ENCODE measurements at places on chromosomes 6 and 20.

DNA sequence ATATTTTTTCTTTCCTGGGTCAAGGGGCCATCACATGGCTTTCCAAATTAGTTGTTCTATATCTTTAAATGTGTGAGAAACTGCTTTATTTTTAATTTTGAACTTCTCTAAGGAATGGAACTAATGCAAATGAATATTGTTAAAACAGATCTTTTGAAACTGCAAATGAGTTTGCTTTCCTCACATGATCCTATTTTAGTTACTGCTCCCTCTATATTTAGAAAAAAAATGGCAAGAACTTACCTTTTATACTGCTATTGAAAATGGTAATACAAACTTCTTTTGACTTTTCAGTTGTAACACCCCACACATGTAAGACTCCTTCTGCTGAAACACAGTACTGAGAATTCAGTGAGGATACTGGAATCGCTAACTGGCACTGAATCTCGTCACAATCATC, 15.9 kb downstream of the IFNGR1 start:
- DNase-seq = no peak

DNA sequence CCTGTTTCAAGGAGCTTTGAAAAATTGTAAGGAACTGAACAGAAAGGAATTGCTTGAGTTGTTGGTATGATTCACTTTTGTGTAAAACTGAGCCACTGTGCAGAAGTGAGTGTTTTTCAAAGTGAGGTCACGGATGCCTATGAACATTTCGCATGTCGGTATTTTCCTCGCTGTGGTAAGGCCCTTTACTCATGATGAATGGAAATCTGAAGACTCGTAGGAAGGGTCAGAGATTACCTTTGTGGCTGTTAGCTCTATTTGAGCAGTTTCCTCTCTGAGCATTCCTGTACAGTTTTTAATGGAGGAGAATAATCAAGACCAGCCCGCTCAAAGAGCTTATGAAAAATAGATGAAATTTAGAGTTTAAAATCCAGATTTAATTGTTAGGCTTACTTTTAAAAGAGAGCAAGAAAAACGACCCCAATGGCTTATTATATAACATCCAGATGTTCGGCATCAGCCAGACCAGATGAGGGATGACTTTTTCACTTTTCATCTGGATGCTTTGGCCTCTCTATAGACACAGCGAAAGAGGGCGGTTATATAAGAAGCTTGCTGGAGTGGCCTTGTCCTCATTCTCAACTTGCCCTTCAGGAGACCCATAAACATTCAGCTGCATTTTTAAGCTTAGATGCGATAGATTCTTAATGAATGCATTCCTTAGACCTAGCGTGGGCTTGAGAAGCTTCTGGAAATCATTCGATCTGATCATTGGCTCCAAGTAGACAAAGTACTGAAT, 99.5 kb downstream of the CD83 start:
- DNase-seq = no peak

DNA sequence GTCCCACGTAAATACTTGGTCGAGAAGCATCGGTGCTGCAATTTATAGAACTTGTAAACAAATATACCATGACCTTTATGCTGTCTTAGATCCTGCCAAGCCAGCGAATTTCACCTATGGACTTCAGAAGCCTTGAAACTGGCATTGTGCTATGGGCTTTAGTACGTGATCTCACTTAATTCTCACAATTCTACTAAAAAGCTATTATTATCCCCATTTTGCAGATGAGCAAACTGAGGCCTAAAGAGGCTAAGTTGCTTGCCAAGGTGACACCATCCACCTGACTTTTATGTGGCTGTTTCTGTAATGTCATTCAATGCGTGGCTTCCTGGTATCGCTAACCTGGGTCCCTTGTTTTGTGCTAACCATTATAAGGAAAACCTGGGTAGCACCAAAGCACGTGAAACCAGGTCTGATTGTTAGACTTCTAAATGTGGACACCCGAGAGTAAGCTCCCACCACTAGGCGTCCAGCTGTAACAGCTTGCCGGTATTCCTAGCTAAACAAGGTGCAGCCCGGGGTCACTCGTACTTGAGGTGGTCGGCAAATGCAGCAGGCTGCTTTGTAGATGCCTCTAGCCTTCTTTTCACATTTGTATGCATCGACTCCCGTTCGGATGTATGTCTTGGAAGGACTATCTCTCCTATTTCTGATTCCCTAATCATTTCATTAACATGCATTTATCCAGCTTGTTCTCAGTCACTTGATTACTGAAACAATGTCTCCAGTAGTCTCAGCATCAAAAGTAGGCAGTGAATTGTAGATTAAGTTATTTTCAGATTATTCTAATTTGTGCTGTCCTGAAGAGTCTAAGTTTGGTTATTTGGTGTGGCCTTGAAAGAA, 1.1 kb downstream of the SYNJ2 start:
- DNase-seq = no peak

GRCh38 chr6:52500238-52501129, 76.4 kb downstream of the TRAM2 start:
- DNase-seq = no peak

DNA sequence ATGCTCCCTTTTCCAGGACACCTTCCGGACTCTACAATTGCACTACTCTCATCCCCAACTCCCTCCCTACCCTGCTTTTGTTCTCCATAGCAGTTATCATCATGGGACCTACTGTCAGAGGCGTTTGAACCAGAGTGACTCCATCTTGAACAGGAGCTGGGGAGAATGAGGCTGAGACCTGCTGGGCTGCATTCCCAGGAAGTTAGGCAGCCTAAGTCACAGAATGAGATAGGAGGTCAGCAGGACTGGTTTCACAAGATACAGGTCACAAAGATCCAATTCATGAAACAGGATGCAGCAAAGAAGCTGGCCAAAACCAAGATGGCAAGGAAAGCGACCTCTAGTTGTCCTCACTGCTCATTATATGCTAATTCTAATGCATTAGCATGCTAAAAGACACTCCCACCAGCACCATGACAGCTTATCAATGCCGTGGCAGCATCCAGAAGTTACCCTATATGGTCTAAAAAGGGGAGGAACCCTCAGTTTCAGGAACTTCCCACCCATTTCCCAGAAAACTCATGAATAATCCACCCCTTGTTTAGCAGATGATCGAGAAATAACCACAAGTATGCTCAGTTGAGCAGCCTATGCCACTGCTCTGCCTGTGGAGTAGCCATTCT, 15.6 kb downstream of the SLC13A3 start:
- no peak for DNase-seq

DNA sequence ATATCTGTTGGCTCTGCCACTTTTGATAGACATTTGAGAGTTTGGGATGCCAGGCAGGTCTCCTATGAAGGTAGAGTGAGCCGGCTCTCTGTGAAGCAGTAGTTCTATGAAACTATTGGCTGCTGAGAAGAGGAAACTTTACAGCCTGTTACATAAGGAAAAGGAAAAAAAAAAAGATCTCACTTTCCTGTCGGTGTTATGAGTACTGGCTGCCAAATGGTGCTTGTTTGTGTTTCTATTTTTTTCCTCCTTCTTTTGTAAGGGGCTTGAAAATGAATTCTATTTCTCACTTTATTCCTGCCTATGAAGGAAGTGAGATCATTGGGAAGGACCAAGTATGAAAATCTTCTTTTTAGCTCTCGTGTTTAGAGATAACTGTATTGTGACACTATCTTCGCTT, 73.1 kb upstream of the CLDN20 start:
- no peak for DNase-seq

GRCh38 chr6:34696189-34696738, 303 bp downstream of the ILRUN start:
- DNase-seq = no peak

GRCh38 chr20:45925821-45926506, 8.5 kb upstream of the PCIF1 start:
- no peak for DNase-seq

GRCh38 chr20:43040427-43040826, 149.3 kb downstream of the PTPRT start:
- no peak for DNase-seq

DNA sequence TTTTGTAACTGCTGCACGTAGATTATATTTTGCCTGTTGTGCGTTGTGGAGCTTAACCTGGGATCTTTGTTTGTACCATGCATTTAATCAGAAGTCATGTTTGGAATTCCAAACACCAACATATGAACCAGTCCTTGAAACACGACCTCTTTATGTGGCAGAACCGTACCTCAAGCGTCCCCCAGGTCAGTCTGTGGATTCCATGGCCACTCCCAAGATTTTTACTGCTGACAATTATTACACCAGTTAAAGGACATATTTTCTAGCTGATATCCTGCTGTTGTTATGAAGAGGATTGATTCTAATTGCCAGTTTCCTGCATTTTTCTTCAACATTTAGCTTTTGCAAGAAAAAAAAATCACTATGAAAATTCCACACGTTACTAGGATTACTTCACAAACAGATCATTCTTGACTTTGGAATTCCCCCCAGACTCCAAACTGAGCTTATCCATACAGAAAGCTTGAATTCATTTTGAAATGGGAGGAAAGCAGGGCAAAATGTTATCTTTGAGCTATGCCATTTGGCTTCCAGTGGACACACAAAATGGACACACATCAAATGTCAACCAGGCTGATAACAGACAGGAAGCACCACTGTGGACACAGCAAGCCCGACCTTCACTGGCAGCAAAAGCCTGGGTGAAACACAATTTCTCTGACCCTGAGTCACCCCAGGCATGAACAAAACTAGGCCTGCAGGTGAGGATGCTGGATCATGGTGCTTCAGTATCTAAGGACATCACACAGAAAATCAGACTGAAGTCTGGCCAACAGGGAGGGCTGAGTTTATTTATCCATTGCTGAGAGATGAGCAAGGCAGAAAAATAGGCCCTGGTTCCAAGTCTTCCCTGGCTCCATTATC, 542.9 kb upstream of the JAG1 start:
- no peak for DNase-seq

DNA sequence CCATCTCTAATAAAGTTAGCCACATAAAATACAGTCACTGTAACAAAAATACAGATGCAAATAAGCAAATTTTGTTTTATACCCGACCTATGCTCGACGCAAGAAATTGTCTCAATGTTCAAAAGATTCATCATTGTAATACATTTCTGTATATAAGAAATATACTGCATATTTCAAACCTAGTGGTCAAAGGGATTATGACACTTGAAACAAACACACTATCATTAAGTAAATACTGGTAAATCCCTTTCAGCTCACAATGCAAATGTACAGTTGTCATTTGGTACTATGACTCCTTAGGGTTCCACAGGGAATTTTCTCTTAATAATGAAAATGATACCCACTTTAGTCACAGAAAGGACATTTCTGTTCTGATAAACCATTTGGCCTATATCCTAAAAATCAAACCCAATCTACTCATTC, 2.2 kb downstream of the HIVEP2 start:
- DNase-seq = no peak

GRCh38 chr20:57192311-57192710, 74.1 kb downstream of the BMP7 start:
- no peak for DNase-seq

DNA sequence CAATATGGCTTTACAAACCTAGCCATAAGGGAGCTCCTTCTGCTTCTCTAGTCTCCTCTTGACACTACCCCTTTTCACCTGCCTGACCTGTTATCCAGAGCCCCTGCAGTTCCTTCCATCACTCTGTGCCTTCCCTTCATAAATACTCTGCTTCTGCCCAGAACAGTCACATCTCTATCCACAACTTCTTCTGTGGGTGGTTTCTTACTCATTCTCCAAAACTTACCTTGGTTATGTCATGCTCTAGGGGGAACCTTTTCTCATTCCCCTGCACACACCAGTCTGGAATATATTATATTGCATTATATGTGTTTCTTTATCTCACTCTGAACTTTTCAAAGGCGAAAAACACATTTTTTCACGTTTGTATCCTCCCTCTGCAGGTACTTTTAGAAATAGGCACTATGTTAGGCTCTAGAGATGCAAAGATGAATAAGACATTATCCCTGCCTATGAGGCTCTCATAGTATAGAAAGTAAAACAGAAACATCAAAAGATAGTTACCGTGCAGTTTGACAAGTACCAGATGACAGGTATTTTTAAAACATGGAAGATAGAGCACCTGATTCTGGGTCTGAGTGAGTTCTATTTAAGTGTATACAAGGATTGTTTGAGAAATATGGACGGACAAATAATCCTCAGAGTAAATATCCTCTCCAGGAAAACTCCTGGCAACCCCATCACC, 51.5 kb downstream of the AIG1 start:
- DNase-seq = no peak

DNA sequence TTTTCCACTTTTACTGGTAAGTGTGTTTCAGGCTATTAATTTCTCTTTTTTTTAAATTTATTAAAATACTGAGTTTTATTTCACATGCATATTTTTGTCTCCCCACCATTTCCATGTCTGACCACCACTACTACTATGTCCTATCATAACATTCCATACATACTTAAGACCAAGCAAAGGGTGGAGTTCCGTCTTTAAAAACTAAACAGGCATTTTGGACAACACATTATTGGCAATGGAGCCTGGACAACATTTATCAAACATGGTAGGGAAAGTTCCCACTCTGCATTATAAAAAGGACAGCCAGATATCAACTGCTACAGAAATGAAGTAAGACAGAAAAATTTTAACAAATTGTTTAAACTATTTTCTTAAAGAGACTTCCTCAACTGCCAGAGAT, 91.9 kb downstream of the LMBRD1 start:
- DNase-seq = no peak

- DNase-seq = no peak
Measured at GRCh38 chr20:8756410-8756809, 312.5 kb upstream of the PLCB4 start.

- no peak for DNase-seq
Measured at GRCh38 chr6:163935158-163935762, 520.7 kb downstream of the QKI start.

DNA sequence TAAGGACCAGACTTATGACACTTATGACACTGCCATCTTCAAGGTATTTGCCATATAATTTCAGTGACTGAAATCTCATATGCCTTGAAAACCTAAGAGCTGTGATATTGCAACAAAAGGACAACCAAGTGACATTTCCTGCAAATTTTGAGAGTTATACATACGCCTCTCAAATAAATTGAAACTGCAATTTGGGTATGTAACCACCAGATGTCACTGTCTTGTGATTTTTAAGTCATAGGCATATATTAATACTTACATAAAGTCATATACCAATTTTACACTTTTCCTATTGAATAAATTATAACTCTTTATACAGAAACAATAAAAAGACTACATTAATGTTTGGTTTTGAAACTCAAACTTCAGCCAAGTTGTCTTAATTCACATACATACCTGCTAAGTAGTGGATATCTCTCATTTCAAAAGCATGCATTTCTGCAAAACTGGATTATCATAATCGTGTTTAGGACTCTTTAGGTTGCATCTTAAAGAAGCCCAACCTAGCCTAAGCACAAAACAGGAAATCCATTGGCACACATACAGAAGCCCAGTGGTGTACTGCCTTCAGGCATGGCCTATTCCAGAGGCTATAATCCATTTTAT, 180.2 kb downstream of the PACRG start:
- no peak for DNase-seq

GRCh38 chr6:136669299-136669699, 119.1 kb upstream of the MAP7 start:
- no peak for DNase-seq

All from activated naive CD4-positive, alpha-beta T cell treated with Interleukin-2 at 50 U/mL for 16 hours (primary cell).